ENCODE measurements at places on chromosomes 6 and 20.

- DNase-seq = no peak
Measured at GRCh38 chr20:48604426-48604825, 223.4 kb downstream of the PREX1 start.

GRCh38 chr20:47680804-47681529 is 104.3 kb downstream of the SULF2 start:
- DNase-seq = no peak

GRCh38 chr6:167020206-167020605 is 21.0 kb downstream of the CEP43 start:
- DNase-seq = no peak

DNA sequence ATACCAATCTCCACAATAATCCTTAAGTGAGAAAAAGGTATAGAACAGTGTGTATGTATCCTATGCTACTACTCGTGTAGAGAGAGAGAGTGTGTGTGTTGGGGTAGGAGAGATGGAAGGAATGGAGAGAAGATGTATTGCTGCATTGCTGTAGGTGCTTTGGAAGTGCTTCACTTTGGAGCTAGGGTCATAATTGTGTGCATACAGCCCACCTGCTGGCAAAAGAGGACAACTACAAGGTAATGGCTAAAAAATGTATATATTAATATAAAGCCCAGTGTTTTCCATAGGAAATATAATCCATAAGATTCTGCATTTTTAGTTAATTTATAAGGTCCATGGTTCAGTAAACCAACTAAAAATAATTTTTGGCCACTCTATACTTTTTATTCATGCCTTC is 36.1 kb downstream of the SERAC1 start:
- DNase-seq = no peak

GRCh38 chr20:25461786-25462545 is 54.5 kb downstream of the GINS1 start:
- no peak for DNase-seq

- DNase-seq = no peak
Measured at GRCh38 chr6:169640351-169640852, 61.4 kb downstream of the WDR27 start.

GRCh38 chr6:4435981-4436445 is 300.6 kb upstream of the ECI2 start:
- no peak for DNase-seq

Data from stimulated activated CD8-positive, alpha-beta memory T cell treated with anti-CD3 and anti-CD28 coated beads, Interleukin-4, amount 100 ng/mL, for 4 hours (primary cell).